ENCODE measurements at places on chromosomes 4 and X.

- H3K36me3 ChIP-seq, result no peaks in the 10 kb centered on the region
- no peak overlapping the region for H3K27ac ChIP-seq
- DNase-seq, result no peak
- no peaks in the 10 kb centered on the region for H3K27me3 ChIP-seq
These were observed 170.7 kb upstream of the SMARCAD1 start for GRCh38 chr4:94036964-94037363.

DNA sequence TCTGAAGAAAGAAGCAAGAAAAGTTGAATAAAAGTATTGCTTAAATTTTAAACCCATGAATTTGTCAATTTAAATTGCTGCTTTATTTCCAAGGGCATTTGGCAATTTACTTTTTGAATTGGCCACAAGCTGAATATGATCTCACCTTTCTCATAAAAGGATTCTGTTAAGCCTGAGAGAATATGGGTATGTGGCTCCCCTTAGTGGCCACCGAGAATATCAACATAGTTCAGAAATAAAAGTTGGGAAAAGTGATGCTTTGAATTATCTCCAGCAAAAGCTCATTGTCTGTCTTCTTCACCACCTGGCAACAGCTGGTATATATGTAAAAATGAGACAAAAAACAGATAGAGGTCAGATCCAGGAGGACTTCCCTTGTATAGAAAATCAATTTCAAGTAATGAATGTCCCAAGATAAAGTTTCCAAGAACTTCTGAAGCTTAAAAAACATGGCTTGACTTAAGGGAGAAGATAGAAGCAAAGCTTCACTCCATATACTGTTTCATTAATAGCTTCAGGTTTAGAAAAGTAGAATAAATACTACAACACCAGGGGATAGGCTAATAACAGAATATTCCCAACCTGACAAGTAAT, 290.7 kb upstream of the FAM241A start:
- H3K27ac ChIP-seq, result no peak overlapping the region
- no peaks in the 10 kb centered on the region for H3K27me3 ChIP-seq
- no peaks in the 10 kb centered on the region for H3K4me1 ChIP-seq
- DNase-seq, result peak; percentile 59
- no peaks in the 10 kb centered on the region for H3K36me3 ChIP-seq
- H3K4me3 ChIP-seq, result no peak overlapping the region

DNA sequence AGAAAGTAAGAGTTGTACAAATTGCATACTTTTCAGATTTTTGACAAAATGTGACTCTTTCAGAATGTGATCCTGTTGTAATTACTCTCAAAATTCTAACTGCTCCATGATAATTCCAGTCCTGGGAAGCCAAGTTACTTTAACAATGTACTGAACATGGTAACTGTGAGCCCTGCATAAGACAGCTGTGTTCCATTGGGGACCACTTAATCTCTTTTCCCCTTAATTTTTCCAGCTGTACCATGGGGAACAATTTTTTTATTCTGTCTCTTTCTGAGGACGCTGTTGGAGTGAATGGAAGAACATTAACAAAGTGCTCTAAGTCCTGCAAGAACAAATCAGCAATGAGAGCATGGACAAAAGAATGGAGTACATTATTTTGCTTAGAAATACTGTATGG, 95.8 kb downstream of the UPRT start:
- no peak overlapping the region for H3K4me3 ChIP-seq
- no peak overlapping the region for H3K27ac ChIP-seq
- H3K27me3 ChIP-seq, result no peaks in the 10 kb centered on the region

- no peak overlapping the region for H3K4me3 ChIP-seq
- H3K27ac ChIP-seq, result no peak overlapping the region
- peaks cover 4% of the 10 kb centered on the region for H3K4me1 ChIP-seq
- DNase-seq, result no peak
- no peaks in the 10 kb centered on the region for H3K36me3 ChIP-seq
- H3K27me3 ChIP-seq, result no peaks in the 10 kb centered on the region
These were observed 12.0 kb upstream of the NAT8L start for GRCh38 chr4:2047031-2047660.

GRCh38 chrX:118062817-118063615, 53.6 kb downstream of the KLHL13 start:
- peaks cover 18% of the 10 kb centered on the region for H3K4me1 ChIP-seq
- no peaks in the 10 kb centered on the region for H3K27me3 ChIP-seq
- no peak overlapping the region for H3K4me3 ChIP-seq
- H3K36me3 ChIP-seq, result no peaks in the 10 kb centered on the region
- no peak for DNase-seq
- no peak overlapping the region for H3K27ac ChIP-seq

- no peak overlapping the region for H3K27ac ChIP-seq
- H3K4me1 ChIP-seq, result peaks cover 32% of the 10 kb centered on the region
- no peaks in the 10 kb centered on the region for H3K27me3 ChIP-seq
- peak; percentile 54 for DNase-seq
- no peaks in the 10 kb centered on the region for H3K36me3 ChIP-seq
These were observed 6.7 kb downstream of the MYL5 start for GRCh38 chr4:680928-681645.

- no peaks in the 10 kb centered on the region for H3K4me1 ChIP-seq
- no peak overlapping the region for H3K27ac ChIP-seq
- H3K27me3 ChIP-seq, result no peaks in the 10 kb centered on the region
- no peak for DNase-seq
These were observed 34.6 kb downstream of the PPP2R2C start for GRCh38 chr4:6437826-6438238.

DNA sequence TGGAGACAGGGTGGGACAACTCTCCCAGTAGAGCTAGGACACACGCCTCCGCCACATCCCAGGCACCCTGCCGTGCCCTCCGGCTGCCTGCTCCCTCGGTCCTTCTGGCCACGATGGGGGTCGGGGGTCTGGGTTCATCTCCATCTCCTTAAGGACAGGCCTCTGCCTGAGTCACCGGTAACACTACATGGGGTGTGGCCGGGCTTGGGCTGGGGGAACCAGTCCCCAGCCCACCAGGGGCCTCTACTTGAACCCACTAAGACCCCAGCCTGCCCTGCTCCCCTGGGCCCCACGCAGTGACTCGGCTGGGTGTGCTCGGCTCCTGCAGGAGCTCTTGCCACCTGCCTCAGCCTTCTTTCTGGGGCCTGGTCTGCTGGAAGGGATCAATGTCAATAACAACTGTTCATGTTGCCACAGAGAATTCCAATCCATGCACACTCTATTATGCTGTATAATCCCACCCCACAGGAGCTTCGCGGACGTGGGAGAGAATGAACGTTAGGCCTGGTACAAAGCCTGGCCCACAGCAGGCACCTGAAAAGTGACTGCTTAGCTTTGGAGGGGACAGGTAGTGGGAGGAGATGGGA, 177.7 kb upstream of the PSAPL1 start:
- no peak overlapping the region for H3K27ac ChIP-seq
- H3K4me1 ChIP-seq, result no peaks in the 10 kb centered on the region
- H3K27me3 ChIP-seq, result no peaks in the 10 kb centered on the region
- no peaks in the 10 kb centered on the region for H3K36me3 ChIP-seq

GRCh38 chrX:39204945-39205344, 403.7 kb downstream of the MID1IP1 start:
- H3K27ac ChIP-seq, result no peak overlapping the region
- H3K27me3 ChIP-seq, result no peaks in the 10 kb centered on the region
- H3K4me1 ChIP-seq, result no peaks in the 10 kb centered on the region
- H3K4me3 ChIP-seq, result no peak overlapping the region
- no peaks in the 10 kb centered on the region for H3K36me3 ChIP-seq
- no peak for DNase-seq

DNA sequence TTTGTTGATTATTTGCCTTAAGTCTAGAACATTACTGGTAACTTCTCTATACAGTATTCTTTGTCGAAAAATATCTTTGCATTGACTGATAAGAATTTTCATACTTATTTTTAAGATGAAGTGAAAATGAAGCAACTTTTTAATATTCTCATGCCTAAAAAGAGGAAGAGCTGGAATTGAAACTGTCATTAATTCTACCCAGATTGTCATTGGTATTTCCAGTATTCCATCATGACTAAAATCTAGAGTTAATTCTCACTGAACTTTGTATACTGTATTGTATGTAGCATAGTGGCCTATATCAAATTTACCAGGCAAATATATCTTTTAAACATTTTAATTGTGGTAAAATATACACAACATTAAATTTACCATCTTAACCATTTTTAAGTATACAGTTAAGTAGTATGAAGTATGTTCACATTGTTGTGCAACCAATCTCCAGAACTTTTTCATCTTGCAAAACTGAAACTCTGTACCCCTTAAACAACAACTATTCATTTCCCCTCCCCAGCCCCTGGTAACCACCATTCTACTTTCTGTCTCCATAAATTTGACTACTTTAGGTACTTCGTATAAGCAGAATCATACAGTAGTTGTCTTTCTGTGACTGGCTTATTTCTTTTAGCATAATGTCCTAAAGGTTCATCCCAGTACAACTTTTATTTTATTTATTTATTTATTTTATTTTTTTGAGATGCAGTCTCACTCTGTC, 24.3 kb upstream of the ZNF41 start:
- no peak overlapping the region for H3K27ac ChIP-seq
- DNase-seq, result no peak
- H3K36me3 ChIP-seq, result no peaks in the 10 kb centered on the region

GRCh38 chr4:114444211-114444610, 154.4 kb upstream of the UGT8 start:
- no peak overlapping the region for H3K4me3 ChIP-seq
- H3K36me3 ChIP-seq, result no peaks in the 10 kb centered on the region
- H3K27me3 ChIP-seq, result no peaks in the 10 kb centered on the region
- DNase-seq, result no peak
- H3K27ac ChIP-seq, result no peak overlapping the region

- H3K4me1 ChIP-seq, result no peaks in the 10 kb centered on the region
- DNase-seq, result no peak
- H3K27me3 ChIP-seq, result no peaks in the 10 kb centered on the region
- no peak overlapping the region for H3K27ac ChIP-seq
These were observed 72.2 kb upstream of the GABRG1 start for GRCh38 chr4:46196086-46196485.

DNA sequence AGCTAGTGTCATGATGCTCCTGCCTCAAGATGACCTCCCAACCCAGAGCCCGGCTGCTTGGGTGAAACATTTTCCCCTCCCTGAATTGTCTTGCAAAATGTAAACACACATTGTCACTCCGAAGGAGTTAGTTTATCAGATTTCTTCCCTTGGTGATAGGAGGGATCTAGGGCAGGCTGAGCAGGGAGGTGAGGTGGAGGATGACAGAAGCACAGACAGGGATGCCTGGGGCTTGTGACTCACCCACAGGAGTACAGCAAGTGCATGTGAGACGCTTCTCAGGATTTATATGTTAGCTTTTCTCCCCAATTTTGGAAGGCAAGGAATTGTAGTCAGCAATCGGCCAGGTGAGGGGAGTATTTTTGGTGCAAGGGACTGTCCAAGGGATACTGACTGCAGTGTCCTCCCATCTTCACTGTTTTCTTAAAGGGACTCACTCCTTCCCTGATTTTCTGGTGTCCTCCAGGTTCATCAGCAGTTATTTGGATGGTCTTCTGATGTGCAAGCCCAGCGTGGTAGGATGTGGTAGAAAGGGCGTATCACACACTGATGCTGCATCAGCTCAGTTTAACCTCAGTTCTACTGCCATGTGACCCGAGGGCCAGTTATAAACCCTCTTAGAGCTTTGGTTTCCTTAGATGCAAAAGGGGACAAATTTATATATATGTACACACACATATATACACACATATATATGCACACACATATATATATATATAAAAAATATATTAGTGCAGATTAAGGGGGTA, 46.2 kb upstream of the IGFBP7 start:
- no peaks in the 10 kb centered on the region for H3K27me3 ChIP-seq
- H3K36me3 ChIP-seq, result no peaks in the 10 kb centered on the region
- peak; percentile 20 for DNase-seq
- no peak overlapping the region for H3K27ac ChIP-seq
- H3K4me3 ChIP-seq, result no peak overlapping the region

GRCh38 chr4:26930964-26931363, 70.3 kb downstream of the STIM2 start:
- no peaks in the 10 kb centered on the region for H3K27me3 ChIP-seq
- H3K4me3 ChIP-seq, result no peak overlapping the region
- DNase-seq, result no peak
- peaks cover 45% of the 10 kb centered on the region for H3K4me1 ChIP-seq

- H3K4me1 ChIP-seq, result no peaks in the 10 kb centered on the region
- no peak overlapping the region for H3K4me3 ChIP-seq
- no peaks in the 10 kb centered on the region for H3K36me3 ChIP-seq
- H3K27ac ChIP-seq, result no peak overlapping the region
- H3K27me3 ChIP-seq, result no peaks in the 10 kb centered on the region
These were observed 18.6 kb downstream of the AADAT start for GRCh38 chr4:170071196-170071595.

- H3K36me3 ChIP-seq, result no peaks in the 10 kb centered on the region
- no peak overlapping the region for H3K27ac ChIP-seq
- peak; percentile 94 for DNase-seq
- H3K4me3 ChIP-seq, result no peak overlapping the region
- peaks cover 17% of the 10 kb centered on the region for H3K4me1 ChIP-seq
These were observed 5.0 kb downstream of the UVSSA start for GRCh38 chr4:1351854-1352566.

DNA sequence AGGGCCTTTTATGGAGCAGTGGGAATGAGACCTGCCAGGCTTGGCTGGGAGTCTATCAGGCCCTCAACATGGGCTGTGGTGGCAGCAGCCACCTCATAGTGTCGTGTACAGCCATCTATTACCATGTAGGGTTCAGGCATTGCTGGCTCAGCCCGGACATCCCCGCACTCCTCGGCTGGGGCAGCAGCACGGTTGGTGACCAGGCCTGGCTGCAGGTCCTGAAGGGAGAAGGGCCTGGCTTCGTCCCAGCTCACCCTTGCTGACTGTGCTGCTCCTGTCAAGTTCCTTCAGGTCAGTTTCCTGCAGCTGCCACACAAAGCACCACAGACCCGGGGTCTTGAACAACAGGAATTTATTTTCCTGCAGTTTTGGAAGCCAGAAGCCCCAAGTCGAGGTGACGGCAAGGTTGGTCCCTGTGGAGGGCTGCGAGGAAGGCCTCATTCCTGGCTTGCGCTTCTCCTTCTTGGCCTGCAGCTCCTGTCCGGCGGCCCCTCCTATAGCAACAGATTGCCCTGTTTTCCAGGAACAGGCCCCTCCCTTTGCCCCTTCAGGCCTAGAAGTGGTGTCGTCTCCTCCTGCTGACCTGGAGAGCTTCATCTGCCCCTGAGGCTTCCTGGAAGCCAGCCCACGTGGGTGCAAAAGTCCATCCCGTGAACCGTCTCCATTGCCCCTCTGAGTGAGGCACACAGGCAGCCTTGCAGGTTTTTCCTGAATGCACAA, 25.2 kb upstream of the SORCS2 start:
- H3K4me3 ChIP-seq, result no peak overlapping the region
- H3K27me3 ChIP-seq, result no peaks in the 10 kb centered on the region
- no peak for DNase-seq
- peaks cover 48% of the 10 kb centered on the region for H3K4me1 ChIP-seq

DNA sequence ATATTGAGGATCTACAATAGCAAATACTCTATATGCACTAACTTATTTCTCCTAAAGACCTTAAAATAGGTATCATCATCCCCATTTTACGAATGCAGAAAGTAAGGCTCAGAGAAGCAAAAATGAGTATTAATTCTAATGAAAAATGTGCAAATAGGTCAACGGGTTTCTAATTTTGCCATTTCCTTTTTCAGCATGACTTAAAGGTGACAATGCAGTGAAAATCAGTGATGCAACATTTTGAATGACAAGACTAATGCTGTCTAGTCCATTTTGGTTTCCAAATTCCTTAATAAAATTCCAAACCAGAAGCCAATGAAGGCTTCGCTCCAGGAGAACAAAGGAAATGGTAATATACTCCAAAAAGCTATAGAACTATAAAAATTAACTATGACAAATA, 37.0 kb upstream of the IBSP start:
- H3K4me1 ChIP-seq, result peaks cover 5% of the 10 kb centered on the region
- no peak overlapping the region for H3K27ac ChIP-seq
- no peak overlapping the region for H3K4me3 ChIP-seq
- DNase-seq, result no peak
- no peaks in the 10 kb centered on the region for H3K27me3 ChIP-seq

- H3K27ac ChIP-seq, result no peak overlapping the region
- H3K4me3 ChIP-seq, result no peak overlapping the region
- no peaks in the 10 kb centered on the region for H3K27me3 ChIP-seq
- H3K4me1 ChIP-seq, result no peaks in the 10 kb centered on the region
These were observed 12.3 kb downstream of the UGDH start for GRCh38 chr4:39514888-39515401.

Data from Karpas-422 (cell line).